ENCODE measurements at places on chromosomes 2 and 18.
A peak's percentile ranks its signal among the peaks of the same experiment; 100 is the strongest.

- DNase-seq: peak; percentile 56
Observed at GRCh38 chr2:218877331-218877730, 3.3 kb upstream of the WNT10A start.

DNA sequence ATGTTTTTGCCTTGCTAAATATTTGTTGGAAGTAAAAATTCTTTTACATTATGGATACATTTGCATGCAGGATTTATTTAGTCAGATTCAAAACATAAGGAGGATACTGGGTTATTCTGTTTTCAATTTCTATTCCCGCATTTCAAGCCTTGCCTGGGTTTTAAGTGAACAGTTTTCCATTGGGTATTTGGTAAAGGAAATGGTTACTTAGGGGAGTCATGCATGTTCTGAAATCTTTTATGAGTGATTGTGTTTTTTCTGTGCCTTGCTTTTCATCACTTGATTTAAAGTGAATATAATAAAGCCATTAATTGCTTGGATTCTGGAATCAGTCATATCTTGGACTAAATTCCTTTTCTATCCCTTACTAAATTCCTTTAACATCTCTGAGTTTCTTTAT, 12.0 kb upstream of the SP9 start:
- DNase-seq: no peak

DNA sequence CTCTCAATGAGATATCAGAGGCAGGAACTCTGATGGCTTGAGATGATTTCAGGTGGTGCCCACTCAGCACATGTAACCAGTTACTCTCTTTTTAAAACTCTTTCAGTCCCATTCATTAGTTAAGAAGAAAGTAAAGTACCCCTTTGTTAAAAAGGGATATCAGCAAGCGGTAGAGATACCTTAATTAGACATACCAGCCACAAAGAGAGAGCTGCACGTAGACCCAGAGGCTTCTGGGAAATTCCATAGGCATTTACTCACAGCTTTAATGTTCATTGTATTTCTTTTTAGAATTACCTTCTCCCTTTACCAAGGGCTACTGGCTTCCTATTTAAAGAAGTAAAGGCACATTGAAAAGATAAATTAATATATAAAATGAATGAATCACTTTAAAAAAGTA, 63.3 kb downstream of the LYPD6B start:
- DNase-seq: no peak

- DNase-seq: peak; percentile 34
Observed at GRCh38 chr18:48161191-48161910, 230.9 kb upstream of the SMAD2 start.

DNA sequence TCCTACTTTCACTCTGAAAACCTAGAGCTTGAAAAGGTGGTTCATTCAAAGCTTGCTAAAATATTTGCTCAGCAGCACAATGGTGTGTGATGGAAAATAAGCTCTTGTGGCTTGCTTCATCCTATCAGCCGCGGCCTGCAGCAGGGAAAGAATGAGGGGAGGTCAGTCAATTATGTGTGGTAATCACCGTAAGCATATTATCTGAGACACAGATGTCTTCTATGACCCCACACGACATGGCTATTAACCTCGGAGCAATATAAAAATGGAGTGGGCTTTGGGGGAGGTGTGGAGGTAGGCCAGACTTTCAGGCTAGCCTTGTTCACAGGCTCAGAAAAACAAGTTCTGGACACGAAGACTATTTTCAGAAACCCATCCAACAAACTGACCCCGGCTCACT, 98.4 kb upstream of the SIX3 start:
- no peak for DNase-seq

- no peak for DNase-seq
Observed at GRCh38 chr2:21591926-21592325, 468.2 kb downstream of the TDRD15 start.

- DNase-seq: peak; percentile 20
Observed at GRCh38 chr18:3605486-3605952, 155.5 kb downstream of the TGIF1 start.

GRCh38 chr2:153971855-153972254, 100.1 kb downstream of the GALNT13 start:
- DNase-seq: no peak

- no peak for DNase-seq
Observed at GRCh38 chr2:193482557-193482956, 1287.8 kb upstream of the TMEFF2 start.

DNA sequence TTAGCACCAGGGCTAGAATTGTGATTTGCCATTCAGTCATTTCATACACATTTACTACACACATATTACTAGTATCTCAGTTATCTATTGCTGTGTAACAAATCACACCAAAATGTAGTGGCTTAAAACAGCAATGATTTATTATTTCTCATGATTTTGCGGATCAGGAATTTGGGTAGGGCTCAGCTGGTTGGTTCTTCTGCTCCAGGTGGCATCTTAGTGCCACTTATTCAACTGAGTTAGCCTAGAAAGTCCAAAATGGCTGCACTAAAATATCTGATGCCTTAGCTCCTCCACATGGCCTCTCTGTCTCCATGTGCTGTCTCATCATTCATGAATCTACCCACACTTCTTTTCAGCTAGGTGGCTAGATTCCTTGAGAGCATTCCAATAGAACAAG, 107.1 kb downstream of the ZFP36L2 start:
- DNase-seq: no peak

GRCh38 chr2:166127217-166128155, at the start of gene SCN1A:
SCN1A (minus strand) TSS chr2:166128020; CDS start chr2:166073621, 54,399 bp downstream.
- peak; percentile 61 for DNase-seq

- no peak for DNase-seq
Observed at GRCh38 chr2:232994446-232994845, 18.6 kb downstream of the NGEF start.

DNA sequence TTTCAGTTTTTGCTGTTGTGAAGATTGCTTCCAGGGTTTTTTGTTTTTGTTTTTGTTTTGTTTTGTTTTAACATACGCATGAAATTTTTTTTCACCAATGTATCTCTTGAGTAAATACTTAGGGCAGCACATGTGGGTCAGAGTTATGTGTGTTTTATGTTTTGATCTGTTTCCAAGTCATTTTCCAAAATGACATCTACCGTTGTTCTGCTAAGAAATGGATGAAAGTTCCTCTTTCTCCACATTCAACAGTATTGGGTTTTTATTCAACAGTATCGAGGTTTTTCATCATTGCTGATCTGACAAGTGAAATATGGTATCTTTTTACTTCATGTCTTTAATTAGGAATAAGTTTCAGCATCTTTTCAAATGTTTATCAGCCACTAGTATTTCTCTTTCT, 16.7 kb downstream of the RNF144A start:
- no peak for DNase-seq

GRCh38 chr2:34912084-34912483, 1313.0 kb upstream of the FAM98A start:
- DNase-seq: peak; percentile 24

- no peak for DNase-seq
Observed at GRCh38 chr2:196598846-196599245, 40.7 kb upstream of the CCDC150 start.

DNA sequence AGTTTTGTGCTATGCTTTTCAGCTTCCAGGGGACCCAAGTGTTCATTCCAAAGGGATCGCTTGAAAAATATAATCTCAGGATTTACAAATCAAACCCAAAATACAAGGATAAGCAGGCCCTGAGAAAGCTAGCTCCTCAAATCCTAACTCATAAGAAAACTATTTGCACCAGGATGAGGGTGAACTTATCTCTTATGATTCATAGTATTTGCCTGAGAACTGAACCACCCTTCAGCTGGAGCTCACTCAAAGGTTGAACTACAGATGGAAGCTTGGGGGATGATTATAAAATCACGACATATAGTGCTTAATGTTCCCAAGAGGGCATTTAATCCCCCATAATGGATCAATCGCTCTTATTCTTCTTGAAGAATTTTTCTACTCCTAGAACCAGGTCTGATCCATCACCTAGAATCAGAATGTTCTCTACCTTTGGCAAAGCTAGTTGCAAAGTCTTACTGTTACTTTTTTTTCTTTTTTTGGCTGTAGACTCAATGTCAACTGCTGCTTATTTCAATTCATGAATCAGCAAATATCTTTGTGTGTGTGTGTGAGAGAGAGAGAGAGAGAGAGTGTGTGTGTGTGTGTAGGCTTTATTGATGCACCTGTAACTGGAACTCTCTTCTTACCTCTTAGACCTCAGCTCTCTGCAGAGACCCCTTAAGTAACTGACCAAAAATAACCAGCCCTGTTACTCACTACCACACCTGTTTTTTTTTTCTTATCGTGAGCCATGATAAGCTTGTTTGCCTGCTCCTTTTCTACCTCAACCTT, 44.8 kb downstream of the ARL4C start:
- DNase-seq: no peak

GRCh38 chr18:32310101-32310500, 120.3 kb downstream of the MEP1B start:
- DNase-seq: peak; percentile 6

- no peak for DNase-seq
Observed at GRCh38 chr2:239905306-239905705, 119.8 kb downstream of the NDUFA10 start.

DNA sequence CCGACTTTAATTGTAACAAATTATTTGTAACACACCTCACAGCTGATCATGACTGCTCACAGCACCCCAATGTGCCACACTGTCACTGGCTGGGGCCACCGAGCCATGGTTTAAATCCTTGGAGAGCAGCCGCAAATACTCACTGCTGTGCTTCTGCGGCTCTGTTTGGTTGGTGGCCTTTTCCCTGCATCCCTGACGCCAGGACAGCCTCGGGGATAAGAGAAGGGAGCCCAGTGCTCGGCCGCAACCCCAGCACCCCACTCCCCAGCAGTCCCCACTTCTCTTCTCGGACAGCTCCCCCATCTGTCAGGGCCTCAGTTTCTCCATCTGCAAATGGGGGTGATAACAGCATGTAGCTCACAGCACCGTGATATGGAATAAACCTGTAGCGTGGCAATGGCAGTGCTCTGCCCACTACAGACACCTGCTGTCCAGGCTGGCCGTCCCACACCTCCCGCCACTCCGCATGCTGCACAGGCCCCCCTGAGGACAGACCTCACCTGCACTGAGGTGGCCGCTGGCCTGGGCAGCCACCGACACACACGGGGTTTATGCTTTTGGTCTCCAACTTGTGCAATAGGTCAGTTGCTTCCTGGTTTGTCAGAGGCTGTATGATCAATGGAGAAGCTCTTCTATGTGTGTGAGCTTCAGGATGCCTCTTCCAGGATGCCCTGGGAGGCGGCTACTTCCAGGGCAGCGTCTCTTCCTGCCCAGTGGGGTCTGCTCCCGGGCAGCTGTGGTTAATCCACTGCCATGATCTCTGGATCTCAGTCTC, 87.1 kb downstream of the NDUFA10 start:
- no peak for DNase-seq

GRCh38 chr2:29766191-29766590, 155.2 kb downstream of the ALK start:
- DNase-seq: no peak

GRCh38 chr2:209323738-209324137, 100.1 kb upstream of the MAP2 start:
- no peak for DNase-seq

DNA sequence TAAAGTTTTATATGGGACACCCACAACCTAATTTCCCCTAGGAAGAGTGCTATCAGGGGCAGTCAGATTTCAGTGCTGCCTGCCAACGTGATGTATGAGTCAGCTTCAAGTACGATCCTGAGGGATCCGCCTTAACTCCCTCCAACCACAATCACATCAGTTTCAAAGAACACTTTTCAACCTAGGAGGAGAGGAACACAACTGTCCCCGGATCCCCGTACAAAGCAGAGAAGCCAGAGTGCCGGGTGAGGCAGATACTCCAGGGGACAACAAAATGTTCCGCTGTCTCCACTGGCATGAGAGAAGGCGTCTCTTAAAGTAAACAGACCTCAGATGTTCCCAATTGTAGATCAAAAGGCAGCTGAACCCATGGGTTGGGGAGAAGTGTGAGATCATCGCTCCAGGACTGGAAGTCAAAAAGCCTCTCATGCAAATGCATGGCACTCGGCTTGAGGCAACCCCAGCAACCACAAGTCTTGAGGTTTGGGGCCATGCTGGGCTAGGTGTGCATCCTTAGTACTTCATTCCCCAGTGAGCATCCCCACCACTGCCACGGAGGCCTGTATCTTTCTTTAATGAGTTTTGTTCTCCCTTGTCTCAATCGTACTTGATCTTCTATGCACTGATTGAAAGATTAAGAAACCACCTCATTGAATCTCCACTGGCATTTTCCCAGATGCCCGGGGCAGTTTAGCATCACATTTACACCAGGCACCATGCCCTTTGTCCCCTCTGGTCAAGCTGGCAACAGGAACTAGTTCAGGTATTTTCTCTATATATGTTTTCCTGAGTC, 91.0 kb upstream of the CCBE1 start:
- no peak for DNase-seq

- DNase-seq: no peak
Observed at GRCh38 chr2:225309516-225309915, 90.0 kb upstream of the NYAP2 start.

- DNase-seq: no peak
Observed at GRCh38 chr2:101974663-101975062, 17.1 kb upstream of the IL1R2 start.

DNA sequence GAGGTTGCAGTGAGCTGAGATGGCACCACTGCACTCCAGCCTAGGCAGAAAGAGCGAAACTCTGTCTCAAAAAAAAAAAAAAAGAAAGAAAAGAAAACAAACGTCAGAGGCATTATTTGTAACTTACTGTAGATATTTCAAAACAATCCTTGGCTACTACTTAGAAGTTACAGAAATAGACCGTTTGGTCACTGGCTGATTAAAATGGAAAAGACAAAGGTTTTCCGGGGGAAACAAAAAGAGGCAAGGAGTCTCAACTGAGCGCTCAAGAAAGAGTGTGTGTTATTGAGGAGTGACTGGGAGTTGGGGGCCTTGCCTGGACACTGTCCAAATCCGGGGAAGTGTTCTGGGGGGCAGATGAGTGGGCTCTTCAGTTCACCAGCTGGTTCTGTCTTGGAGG, 47.6 kb downstream of the TEX44 start:
- no peak for DNase-seq

GRCh38 chr18:2960983-2961696, 51.8 kb downstream of the LPIN2 start:
- DNase-seq: no peak

Measured in NAMALWA (cell line).